IPS-NIHi11 (cell line): ENCODE measurements at places on chromosomes 2 and 18.

DNA sequence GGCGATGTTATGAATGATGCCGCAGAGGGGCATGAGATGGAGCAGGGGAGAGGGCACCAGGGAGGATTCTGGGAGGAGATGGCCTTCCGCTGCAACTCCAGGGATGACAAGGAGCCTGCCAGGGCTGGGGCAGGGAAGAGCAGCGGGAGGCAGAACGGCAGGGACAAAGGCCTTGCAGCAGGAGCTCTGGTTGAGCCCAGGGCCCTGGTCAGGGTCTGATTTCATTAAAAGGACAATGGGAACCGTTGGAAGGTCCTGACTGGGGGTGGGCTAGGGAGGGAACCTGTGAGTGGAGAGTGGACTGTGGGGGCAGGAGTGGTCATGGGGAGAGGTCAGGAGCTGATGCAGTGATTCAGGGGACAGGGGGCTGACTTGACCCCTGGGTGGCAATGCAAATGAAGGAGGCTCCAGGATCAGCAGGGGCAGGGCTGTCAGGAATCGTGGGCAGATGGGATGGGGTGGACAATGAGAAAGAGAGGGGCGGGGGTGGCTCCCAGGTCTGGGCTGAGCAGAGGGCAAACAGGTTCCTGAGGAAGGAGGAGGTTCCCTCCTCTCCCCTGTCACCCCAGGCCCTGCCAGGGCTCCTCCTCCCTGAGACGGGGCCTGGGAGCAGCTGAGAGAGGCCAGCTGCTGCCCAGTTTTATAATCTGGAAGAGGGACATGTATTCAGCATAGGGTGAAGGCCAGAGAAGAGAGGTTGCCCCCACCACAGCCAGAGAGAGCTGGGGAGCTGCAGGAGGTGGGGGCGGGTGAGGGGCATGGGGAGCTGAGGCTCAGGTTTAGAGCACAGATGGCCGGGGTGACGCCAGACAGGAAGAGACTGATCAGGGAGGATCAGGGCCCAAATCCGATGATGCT is 7.3 kb upstream of the DUSP2 start:
- DNase-seq = peak; percentile 51

DNA sequence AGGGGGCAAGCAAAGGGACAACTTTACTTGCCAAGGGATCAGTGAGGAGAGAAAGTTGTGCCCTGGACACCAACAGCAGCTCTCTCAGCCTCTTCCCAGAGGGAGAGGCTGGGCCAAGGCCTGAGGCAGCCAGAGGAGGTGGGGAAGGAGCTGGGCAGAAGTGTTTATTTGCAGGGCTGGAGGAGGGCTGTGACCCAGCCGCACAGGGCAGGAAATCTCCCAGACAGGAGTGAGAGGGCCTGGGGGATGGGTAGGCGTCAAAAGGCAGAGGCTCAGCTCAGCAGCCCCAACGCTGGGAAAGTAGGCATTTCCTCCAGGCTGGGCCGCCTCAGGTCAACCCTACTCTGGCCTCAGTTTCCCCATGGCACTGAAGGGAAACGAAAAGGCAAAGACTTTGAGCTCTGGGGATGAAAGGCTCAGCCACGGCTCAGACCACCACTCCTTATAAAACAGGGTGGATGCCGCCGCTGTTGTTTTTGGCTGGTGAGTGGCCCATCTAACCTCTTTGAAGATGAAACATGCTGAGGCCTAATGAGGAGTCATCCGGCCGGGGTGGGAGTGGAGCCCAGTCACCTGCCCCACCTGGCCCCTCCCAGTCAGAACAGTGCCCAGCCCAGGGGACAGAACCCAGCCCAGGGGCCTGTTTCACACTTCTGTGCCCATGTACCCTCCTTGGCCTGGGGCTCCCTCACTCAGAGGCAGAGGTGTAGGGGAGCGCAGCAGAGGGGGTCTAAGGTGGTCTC is 21.9 kb upstream of the SEMA4C start:
- peak; percentile 60 for DNase-seq

GRCh38 chr2:168494190-168494711 is 38.2 kb downstream of the CERS6 start:
- DNase-seq = peak; percentile 32

DNA sequence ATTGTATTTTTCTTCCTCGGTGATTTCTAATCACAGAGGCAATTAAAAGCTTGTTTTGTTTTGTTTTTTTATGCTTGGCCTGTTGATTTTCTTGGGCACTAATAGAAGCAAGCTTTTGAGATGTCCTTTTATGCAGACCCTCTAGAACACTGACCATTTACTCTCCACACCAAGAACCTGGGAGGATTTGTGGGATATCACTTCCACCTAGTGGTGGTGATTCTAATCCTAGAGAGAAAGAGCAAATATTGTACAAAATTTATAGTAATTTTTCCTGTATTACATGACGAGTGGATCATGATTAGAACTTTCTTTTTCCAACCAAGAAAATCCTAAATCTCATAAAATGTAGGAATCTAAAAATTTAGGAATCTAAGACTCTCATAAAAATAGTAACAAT is 23.4 kb downstream of the NEMP2 start:
- no peak for DNase-seq

GRCh38 chr2:126303113-126303512 is 352.8 kb upstream of the GYPC start:
- DNase-seq = no peak

DNA sequence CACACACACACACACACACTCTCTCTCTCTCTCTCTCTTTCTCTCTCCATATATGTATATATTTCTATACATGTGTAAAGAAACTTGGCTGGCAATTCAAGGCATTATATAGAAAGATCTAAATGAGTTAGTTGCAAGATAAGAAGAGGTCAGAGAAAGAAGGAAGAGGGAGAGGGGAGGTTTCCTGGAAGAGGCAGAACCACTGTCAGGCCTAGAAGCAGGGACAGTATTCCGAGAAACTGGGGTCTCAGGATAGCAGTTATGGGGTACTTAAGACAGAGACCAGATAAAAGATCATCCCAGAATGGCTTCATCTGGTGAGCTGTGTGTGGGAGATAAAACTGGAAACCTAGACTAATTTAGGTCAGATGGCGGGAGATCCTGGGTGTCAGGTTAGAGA is 180.8 kb downstream of the CAMKMT start:
- no peak for DNase-seq
